ENCODE measurements at places on chromosomes 3 and 15.
A peak's percentile ranks its signal among the peaks of the same experiment; 100 is the strongest.

GRCh38 chr3:59784164-59784563 lies 734.3 kb upstream of the CFAP20DC start:
- no peak for DNase-seq

DNA sequence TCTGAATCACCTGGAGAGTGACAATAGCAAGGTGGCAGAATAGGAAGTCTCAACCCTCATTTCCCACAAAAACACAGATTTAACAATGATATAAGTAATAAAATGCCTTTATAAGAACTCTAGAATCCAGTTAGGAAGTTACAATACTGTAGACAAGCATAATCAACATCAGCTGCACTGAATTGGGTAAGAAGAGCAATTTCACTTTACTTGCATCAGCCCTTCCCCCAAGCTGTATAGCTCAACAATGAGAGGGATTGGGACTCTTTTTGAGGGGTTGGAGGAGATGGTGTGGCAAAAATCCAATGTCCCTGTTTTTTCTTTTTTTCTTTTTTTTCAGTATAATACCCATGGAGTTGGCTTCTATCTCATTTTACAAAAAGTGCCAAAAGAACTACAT lies 63.1 kb downstream of the SERP1 start:
- DNase-seq = no peak

DNA sequence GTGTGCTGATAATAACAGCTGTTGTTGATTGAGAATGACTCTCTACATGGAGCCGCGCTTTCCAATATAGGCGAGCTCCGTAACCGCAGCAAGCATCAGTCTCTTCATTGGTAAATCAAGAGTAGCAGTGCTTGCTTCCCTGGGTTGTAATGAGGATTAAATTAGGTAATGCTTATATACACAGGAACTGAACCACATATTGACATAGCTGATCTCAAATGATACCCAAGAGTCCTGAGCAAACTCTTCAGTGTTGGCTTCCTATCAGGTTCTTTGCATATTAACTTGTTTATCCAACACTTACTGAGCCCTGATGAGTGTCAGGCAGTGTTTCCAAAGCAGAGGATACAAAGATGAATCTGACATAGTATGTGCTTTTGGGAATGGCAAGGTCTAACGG lies 46.4 kb upstream of the SLCO3A1 start:
- DNase-seq = no peak

DNA sequence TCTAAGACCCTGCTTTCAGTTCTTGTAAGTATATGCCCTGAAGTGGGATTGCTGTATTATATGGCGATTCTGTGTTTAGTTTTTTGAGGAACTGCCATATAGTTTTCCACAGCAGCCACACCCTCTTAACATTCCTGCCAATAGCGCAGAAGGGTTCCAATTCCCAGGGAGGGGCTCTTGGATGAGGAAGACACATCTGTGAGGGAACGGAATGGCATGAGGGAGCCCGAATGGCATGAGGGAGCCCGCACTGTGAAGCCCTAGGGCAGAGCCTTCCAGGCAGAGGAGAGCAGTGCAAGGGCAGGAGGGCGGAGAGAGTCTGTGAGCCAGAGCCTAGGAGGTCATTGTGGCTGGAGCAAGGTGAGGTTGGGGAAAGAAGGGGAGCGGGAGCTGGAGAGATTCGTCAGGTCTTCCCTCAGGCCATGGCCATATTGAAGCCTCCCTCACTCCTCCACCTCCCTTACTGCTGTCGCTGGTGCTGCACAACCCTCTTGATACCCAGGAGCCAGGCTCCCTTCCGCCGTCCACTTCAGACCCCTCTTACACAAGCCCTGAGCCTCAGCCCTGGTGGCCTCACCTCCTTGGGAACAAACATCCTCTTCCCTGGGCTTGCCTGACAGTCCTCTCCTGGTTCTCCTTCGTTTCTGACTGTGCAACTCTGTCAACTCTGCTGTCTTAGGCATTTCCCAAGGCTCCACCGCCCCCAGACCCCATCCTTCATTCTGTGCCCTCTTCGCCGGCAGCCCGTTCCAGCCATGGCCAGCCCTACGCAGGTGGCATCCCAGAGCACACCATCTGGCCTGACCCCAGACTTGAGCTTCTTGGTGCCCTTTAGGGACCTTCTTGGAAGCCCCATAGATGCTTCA lies 51.4 kb downstream of the FGD5 start:
- DNase-seq = no peak

DNA sequence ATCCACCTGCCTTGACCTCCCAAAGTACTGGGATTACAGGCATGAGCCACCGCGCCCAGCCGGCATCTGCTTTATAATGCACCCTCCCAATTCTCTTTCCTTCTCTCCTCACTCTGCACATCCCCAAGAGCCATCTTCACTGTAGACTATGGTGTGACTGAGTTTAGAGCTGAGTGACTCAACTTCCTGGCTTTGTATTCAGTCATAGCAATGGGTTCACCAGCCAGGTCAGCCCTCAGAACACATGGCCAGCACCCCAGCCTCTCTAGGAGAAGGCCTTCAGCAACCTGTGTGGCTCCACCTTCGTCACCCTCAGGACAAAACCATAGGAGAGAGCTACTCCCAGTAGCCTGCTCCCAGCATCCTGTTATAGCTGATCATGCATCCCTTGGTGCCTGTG lies 33.0 kb downstream of the ARID3B start:
- DNase-seq = no peak

- DNase-seq = no peak
Observed at GRCh38 chr15:97961067-97961954, 808 bp downstream of the ARRDC4 start.

- no peak for DNase-seq
Observed at GRCh38 chr3:46093327-46093942, 66.2 kb upstream of the XCR1 start.

GRCh38 chr15:90271459-90272166 lies 6.1 kb downstream of the NGRN start:
- DNase-seq = no peak

GRCh38 chr15:29623116-29623639 lies 199.1 kb downstream of the TJP1 start:
- DNase-seq = no peak

- DNase-seq = no peak
Observed at GRCh38 chr3:87041191-87041590, 50.2 kb upstream of the VGLL3 start.

DNA sequence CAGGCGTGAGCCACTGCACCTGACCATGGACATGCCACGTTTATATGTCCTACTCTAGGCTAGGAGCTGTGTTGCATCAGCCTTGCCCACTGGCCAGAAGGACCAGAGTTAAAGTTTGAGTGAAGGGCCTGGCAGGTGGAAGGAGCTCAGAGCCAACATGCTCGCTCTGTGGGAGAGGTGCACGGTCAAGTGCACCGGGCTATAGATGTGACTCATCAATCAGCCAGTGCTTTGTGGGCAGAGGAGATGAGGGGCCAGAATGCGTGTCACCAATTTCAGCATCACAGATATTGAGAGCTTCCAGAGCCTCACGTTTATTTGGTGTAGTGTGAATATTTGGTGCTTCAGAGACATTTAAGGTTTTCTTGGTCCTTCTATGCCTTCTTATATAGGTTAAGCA lies 137.3 kb upstream of the KBTBD8 start:
- no peak for DNase-seq

DNA sequence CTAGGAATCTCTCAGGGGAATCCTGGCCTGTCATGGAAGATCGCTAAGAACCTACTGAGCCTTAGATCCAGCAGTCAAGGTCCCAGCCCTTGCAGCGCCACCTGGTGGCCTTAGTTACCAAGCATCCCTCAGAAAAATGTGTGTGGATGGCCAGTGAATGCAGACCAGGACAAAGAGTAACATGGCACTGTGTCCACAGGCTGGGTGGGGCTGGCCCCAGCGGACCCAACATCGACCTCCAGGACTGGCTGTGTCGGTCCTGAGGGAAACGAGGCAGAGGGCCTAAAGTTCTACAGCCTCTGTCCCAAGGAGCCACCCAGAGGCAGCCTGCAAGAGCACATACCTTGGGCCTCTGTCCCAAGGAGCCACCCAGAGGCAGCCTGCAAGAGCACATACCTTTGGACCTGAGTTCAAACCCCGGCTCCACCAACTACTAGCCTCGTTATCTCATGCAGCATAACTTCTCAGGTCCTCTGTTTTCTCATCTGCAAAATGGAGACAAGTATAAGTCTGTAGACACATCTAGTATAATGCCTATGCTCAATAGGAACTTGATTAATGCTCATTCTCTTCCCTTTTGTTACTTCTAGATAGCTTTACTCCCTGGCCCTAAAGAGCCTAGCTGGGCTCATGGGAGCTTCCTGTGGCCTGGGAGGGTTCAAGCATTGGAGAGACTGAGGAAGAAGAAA lies 57.5 kb upstream of the HERC1 start:
- DNase-seq = peak; percentile 89

DNA sequence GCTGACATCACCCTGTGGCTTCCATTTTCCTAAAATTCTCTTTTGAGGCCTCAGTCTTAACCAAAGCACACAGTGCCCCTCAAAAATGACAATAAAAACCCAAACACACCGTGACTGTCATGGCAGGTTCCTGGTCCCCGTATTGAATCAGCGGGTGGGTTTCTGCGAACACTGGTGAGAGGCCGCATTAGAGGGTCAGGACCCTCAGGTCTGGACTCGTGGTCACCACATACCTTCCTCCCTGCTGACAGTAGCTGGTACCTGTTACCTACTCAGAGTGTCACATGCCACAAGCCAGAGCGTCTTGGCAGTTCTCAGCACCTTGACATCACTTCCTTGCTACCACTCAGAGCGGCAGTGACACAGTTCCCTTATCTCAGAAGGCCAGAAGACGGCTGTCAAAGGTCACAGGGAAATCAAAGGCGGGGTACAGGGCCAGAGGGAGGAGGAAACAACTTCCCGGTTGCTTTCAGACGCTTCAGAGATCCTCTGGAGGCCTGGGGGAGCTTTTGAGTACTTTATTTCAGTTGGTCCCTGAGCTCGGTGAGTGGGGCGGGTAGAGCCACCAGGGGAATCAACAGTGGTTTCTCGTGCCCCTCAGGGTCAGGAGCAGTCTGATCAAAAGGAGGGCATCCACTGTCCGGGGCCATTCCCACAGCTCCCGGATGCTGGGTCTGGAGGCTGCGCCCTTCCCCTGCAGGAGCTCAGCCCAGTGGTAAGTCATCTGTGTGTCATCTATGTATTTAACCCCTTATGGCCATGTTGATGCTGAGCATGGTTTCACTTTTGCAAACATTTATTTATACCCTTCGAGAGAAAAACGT lies at the start of the genes CCR5AS and CCRL2:
Gene CCR5AS, minus strand, starts transcription at position 279 of the 824 bp plus-strand sequence.
Gene CCRL2, plus strand, starts transcription at position 472 of the 824 bp plus-strand sequence. CDS start 821 bp downstream, outside the sequence.
- peak; percentile 54 for DNase-seq

DNA sequence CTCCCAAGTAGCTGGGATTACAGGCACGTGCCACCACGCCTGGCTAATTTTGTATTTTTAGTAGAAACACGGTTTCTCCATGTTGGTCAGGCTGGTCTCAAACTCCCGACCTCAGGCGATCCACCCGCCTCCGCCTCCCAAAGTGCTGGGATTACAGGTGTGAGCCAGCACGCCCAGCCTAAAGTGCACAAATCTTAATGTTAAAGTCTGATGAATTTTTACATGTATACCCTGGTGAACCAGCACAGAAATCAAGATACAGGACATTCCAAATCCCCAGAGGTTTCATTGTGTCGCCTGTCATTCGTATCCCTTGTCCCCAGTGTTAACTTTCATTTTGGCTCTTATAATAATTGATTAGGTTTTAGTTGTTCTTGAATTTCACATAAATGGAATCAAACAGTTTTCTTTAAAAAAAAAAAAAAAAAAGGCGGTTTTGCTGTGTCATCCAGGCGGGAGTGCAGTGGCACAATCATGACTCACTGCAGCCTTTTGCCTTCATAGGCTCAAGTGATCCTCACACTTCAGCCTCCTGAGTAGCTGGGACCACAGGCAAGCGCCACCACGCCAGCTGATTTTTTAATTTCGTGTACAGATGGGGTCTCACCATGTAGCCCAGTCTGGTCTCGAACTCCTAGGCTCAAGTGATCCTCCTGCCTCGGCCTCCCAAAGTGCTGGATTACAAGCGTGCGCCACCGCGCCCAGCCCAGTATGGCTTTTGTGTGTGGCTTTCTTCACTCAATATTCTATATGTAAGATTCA lies 1.5 kb upstream of the TM4SF19 start:
- no peak for DNase-seq

- no peak for DNase-seq
Observed at GRCh38 chr3:42511201-42511600, 8.8 kb downstream of the VIPR1 start.

DNA sequence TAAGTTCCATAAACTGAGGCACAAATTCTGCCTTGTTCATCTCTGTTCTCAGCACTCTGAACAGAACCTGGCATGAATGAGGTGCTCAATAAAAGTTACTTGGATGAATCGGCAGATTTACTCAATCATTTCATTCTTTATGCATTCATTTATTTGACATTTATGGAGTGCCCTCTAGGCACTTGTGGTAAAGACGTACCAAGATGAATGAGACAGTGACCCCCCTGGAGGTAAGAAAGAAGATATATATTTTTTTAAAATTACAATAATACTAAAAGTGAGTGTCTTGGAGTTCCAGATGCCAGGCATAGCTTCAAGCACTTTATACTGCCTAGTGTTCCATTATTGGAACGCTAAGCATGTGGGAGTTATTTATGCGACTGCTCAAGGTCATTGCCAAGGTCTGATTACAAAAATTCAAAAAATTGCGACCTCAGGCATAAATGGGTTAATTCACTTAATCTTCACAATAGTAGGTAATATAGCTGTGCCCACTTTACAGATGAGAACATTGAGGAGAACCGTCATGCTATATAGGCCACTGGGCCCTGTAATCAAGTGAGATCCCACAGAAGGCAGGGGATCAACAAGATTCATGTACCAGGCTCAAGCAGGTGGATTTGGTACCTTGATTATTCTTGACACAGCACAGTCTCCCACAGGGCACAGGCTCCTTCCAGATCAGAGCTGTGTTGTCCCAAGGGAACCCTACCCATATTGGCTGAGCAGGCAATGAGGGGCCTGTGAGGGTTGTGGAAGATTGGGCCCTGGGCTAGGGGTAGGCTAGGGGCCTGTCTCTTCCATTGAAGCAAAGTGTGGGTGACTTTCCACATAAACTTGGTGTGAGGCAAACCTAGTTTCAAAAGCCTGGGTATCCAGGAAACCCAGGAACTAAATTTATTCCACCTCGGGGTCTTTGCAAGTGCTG lies 10.7 kb downstream of the XIRP1 start:
- DNase-seq = no peak

DNA sequence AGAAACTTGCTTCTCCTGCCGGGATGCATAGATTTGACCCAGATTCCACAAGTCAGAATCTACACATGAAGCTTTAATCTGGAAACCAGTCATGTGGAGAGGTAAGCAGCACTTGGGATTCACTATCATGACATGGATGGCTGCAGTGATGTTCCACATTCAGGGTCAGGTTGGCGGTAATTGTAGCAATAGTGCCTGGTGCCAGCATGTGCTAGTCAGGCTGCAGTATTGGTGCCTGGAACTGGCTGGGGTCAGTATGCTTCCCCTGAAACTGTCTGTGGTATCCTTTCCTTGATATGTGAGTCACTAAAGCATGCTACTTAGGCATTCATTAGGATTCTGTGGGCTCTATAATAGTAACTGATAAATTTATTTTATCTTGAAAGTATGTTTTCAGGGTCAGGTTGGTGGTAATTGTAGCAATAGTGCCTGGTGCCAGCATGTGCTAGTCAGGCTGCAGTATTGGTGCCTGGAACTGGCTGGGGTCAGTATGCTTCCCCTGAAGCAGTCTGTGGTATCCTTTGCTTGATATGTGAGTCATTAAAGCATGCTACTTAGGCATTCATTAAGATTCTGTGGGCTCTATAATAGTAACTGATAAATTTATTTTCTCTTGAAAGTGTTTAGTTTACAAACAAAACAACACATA lies 1439.2 kb downstream of the ZPLD1 start:
- no peak for DNase-seq

- peak; percentile 34 for DNase-seq
Observed at GRCh38 chr3:109023656-109024254, 70.1 kb upstream of the GUCA1C start.

GRCh38 chr3:66527246-66527645 lies 26.4 kb upstream of the LRIG1 start:
- DNase-seq = no peak

GRCh38 chr3:171135549-171135948 lies 109.0 kb upstream of the SLC2A2 start:
- no peak for DNase-seq

Data from stimulated activated CD8-positive, alpha-beta memory T cell treated with anti-CD3 and anti-CD28 coated beads, Interleukin-4, amount 100 ng/mL, for 48 hours (primary cell).